Activated T-helper 17 cell treated with anti-CD3 and anti-CD28 coated beads, Interleukin-2, amount 50 U/mL, for 72 hours (primary cell): ENCODE measurements at places on chromosomes 12 and 14. TPM values are rescaled to one million over a fixed set of nuclear protein-coding genes. Genes with fewer than 3 reads are reported as not detected.
A peak's percentile ranks its signal among the peaks of the same experiment; 100 is the strongest.

GLT8D2 gene
- total RNA-seq, result not detected

SERPINA9 gene
- total RNA-seq, result not detected

GRCh38 chr14:96217376-96217913 lies 12.8 kb downstream of the BDKRB2 start:
- no peak for ATAC-seq

GRCh38 chr12:126337556-126338441 lies 1272.6 kb downstream of the AACS start:
- no peak for ATAC-seq

DNA sequence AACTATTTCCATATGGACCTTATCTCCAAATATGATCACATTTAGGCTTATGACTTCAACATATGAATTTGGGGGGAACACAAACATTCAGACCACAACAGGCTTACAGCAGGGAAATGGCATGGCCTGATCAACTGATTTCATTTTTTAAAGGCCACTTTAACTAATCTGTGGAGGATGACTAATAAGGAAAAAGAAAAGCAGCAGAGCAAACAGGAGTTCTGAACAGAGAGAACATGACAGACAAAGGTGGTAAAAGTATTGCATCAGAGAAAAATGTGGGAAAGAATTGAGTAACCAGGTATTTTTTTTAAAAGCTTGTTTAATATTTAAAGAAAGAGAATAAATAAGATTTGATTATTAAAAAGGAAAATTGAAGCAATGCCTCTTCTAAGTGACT lies 366.1 kb upstream of the TMPO start:
- no peak for ATAC-seq

DNA sequence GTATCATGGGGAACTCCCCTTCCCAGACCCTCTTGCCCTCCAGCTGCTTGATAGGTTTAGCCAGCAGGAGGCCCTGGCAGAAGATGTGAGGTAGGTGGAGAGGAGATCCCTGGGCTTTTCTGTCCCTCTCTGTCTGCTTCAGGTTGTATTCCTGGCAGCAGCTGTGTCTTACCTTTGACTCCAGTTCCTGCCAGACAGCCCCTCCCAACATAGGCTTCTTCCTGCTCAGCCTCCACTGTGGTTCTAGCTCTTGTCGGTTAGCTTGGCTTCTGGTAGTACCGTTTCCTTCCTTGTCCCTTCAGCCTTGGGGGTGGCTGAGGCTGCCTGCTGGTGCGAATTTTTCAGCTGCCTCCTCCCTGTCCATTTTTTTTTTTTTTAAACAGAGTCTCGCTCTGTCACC lies 215.7 kb upstream of the CRY1 start:
- ATAC-seq, result peak; percentile 39

- ATAC-seq, result peak; percentile 37
Measured at GRCh38 chr14:53432378-53432802, 279.3 kb upstream of the DDHD1 start.
